ENCODE measurements at places on chromosomes 11 and 22.

- peak; percentile 67 for DNase-seq
Observed at GRCh38 chr11:61083601-61084147, 18.6 kb upstream of the CD5 start.

- no peak for DNase-seq
Observed at GRCh38 chr11:121113611-121114010, 12.6 kb downstream of the TECTA start.

- DNase-seq: no peak
Observed at GRCh38 chr22:45639747-45640102, 31.9 kb upstream of the ATXN10 start.

GRCh38 chr11:40183073-40184064 is 1276.1 kb downstream of the LRRC4C start:
- no peak for DNase-seq

DNA sequence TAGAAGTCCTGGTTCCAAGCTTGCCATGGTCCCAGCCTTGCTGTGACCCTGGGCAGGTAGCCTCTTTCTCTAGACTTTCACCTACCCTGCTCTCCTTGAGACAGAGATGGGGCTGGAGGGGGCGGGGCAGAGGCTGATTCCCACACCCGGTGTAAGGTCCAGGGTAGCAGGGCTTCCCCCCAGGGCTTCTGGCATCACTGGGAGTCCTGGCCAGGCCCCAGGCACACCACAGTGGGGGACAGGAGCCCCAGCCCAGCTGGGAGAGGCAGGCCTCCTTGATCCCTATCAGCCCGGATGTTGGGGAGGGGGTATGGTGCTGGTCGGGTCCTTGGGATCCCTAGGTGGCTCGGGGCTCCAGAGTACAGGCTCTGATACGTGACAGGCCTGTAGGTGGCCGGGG is 1.7 kb upstream of the NUDT8 start:
- DNase-seq: no peak

DNA sequence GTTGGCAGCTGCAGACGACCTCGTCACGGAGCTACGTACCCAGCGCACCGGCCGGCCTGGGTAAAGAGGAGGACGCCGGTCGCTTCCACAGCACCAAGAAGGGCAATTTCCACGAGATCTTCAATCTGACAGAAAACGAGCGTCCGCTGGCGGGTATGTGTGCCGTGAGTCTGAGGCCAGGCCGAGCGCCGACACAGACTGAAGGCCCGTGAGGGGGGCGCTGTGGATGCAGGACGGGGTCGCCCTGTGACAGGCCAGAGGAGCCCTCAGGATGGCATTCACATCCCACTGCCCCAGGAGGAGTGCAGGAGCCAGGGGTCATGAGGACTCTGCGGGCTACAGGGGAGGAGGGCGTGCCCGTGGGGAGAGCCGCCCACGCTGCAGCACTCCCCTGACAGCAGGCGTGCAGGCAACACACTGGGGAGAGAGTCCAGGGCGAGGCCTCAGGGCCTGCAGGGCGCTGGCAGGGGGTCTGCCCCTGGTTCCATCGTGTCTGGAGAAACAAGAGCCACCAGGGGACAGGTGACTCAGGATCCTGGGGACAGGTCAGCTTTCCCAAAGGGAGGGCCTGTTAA is 53.6 kb downstream of the GRAMD4 start:
- DNase-seq: no peak

DNA sequence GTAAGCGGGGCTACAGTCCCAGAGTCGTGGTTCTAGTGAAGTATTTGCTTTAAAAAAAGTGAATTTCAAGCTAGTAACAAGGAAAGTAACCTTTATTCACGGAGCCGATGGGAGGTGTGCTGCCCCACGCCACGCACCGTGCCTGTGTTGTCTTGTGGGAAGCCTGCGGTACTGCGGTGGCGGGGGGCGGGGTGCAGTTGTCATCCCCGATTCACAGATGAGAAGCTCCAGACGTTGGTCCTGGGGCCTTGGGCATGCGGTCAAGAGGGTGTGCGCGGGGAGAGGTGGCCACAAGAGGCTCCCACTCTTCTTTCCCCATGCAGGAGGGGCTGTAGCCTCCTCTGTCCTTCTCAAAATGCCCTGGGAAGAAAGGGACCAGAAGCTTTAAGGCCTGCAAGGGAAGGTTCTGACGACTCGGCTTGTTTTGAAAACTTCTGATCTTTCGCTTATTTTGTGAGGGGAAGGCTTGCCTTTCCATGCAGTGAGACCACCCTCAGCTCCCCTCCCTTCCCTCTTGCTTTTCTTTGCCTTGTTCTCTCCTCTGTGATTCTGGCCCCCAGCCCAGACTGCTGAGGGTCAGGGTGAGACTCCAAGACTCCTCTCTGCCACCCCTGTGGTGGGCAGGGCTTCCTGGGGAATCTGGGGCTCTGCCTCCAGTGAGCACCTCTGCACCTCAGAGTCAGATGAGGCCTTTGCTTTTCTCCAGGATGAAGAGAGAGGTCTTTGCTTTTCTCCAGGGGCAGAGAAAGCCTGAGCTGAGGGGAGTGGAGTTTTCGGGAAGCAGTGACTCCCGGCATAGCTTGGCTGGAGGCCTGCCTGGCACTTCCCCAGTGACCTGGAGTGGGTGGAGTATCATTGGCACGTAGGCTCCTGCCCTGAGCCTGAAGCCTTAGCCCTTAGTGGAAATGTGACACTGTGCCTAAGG is 6.2 kb downstream of the GLB1L3 start:
- no peak for DNase-seq

DNA sequence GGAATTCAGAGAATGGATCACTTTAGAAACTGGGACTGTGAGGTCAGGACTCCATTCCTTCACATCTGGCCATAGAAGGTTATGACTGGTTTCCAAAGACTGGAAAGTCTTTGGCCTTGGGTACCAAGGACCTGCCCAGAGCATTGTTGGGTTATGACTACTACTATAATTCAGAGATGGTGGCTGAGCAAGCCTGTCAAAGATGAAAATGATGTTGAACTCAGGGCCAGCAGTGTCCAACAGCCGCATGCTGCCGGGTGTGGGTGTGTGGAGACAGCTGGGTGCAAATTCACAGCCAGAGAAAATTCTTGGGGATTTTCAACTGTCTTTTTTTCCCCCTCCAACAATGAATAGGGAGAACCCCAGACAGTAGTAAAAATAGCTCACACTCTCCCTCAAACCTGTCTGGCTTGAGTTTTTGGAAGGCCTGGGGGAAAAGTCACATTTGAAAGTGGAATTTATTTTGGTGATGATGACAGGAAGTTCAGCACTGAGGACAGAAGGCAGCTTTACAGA is 166.8 kb upstream of the NCAM1 start:
- no peak for DNase-seq

GRCh38 chr11:131370090-131370751 is at the start of gene NTM:
NTM (plus strand) TSS chr11:131370615.
- no peak for DNase-seq

GRCh38 chr11:134614141-134614540 is 202.1 kb upstream of the B3GAT1 start:
- DNase-seq: no peak

DNA sequence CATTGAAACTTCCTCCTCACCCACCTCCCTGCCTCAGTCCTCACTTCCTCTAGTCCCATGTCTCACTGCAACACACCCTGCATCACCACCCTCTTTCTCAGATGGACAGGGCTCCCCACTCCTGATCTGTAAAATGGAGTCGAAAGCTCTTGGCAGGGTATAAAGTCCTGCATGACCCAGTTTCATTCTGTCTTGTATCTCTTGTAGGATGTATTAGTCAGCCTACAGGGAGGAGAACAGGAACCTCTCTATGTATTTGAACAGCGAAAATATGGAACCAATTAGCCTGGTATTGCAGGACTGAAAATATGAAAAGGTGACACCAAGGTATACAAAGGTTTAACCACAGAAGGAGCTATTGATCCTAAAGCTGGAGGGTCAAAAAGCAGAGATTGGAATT is 156.9 kb upstream of the SNX19 start:
- no peak for DNase-seq

Data from stimulated activated CD4-positive, alpha-beta T cell treated with anti-CD3 and anti-CD28 coated beads, TNF-alpha, amount 100 ng/mL, for 24 hours (primary cell).